NCI-H526 treated with DMSO at 0.1 percent for 48 hours (cell line): ENCODE measurements at places on chromosomes 12 and 14.
A peak's percentile ranks its signal among the peaks of the same experiment; 100 is the strongest.

GRCh38 chr12:15540005-15540404, 217.7 kb downstream of the PTPRO start:
- peak; percentile 31 for DNase-seq

DNA sequence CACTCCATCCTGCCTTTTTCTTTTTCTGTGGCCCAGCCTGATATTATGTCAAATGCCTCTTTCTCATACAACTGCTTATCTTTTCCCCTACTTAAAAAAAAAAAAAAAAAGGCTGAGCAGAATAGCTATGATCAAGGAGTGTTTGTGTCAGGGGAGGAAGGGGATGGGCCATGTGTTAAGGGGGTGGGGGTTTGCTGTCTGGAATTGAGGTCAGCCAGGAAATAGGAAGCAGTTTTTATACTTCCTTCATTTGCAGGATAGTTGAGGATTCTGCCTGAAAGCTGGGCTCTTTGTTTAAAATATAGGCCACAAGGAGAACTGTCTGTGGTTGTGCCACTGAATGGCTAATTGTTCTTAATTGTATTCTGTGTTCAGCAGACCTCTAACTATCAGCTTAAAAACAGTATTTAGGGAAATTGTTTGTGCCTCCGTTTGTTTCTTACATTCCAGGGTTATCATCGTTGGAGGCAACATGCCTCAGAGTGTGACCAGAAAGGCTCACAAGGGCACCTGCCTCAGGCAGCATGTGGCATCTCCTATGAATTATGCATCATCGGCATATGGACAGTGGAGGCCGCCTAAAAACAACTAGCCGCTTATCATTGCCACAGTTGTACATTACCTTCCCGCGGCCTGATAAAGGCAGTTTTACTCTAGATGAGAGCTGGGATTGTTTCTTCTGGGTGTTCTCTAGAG, 96.0 kb downstream of the SRGAP1 start:
- DNase-seq = peak; percentile 74

DNA sequence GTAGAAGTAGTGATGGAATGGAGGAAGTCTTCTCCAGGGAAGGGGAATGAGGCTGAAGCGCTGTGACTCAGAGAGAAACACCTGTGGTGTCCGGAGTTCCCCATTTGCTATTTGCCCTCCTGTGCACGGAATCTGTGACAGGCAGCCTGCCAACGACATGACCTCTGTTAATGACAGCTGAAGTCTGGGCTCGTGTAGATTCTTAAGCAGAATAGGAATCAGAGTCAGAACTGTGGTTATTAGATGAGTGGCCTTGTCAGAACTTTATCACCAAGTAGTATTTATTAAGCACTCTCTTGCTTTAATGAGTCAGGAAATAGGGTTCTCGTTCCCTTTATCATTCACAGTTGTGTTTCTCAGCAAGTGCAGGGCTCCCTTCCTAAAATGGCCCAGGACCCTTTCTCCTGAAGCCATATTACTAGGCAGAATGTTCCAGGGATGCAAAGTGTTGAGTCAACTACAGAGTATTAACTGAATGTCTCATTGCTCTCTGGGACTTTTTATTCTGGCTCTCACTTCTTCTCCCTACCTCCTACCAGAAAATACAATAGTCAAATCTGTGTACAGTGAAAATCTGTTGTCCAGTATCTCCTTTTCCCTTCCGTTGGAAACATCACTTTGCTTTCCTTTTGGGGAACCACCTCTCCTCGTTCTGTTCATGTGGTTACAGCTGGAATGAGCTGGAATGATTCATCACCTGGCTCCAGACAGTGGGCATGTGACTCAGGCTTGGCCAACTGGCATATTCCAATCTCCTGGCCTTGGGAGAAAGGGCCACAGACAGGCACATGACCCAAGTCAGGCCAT, 77.8 kb upstream of the MAX start:
- no peak for DNase-seq

DNA sequence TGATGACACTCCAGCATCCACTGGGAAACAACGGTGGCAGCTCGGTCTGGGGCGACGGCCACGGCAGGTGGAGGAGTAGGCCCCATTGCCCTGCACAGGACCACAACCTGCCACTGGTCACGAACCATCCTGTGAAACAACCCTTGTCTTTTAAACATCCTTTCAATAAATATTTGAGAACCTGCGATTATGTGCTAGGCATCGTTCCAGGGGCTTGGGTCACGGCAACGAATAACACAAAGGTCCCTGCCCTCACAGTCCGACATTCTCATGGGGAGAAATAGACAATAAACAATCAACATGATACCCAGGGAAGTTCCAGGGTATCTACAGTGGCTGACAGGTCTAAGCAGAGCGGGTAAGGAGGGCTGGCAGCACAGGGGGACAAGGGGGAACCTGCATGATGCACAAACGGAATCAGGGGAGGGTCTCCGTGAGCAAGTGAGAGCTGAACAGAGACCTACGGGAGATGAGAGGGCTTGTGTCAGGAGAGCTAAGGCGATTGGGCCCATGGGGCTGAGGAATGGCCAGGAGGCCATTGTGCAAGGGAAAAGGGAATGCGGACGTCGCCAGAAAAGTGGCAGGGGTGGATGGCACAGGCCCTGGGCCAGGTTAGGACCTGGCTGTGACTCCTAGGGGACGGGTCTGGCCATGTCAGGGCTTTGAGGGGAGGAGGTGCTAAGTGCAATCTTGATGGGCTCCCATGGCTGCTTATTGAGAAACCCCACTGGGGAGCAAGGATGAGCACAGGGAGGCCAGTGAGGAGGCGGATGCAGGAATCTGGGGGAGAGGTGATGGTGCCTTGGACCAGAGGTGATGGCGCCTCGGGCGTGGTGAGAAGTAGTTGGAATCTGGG, 9.7 kb downstream of the SCARB1 start:
- DNase-seq = no peak
